ENCODE measurements at places on chromosomes 2 and 18. TPM values are rescaled to one million over a fixed set of nuclear protein-coding genes. Genes with fewer than 3 reads are reported as not detected.

The ESPNL gene
- total RNA-seq, result 0.05 TPM

The STPG4 gene
- total RNA-seq, result not detected

The AQP12A gene
- not detected for total RNA-seq

The CCDC102B gene
- 1.2 TPM for total RNA-seq
